ENCODE measurements at places on chromosomes 7 and 10.

- no peak for DNase-seq
Observed at GRCh38 chr7:20053334-20054104, 163.7 kb downstream of the MACC1 start.

DNA sequence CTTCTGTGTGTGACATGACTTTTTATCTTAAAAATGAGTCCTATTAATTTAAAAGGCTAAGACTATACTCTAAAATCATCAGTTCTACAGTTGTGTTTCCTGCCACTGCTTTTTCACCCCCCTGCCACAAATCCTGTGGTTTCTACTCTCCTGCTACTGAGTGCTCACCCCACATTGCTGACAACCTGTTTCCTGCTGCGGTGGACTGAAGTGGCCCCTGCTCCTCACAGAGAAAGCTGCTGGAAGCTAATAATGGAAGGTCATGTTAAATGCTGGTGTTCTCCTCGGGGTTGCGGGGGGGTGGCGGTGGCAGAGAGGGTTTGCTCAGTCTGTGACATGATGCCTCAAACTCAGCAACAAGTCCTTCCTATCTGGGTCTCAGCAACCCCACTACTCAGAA lies 113.2 kb upstream of the INHBA start:
- no peak for DNase-seq

DNA sequence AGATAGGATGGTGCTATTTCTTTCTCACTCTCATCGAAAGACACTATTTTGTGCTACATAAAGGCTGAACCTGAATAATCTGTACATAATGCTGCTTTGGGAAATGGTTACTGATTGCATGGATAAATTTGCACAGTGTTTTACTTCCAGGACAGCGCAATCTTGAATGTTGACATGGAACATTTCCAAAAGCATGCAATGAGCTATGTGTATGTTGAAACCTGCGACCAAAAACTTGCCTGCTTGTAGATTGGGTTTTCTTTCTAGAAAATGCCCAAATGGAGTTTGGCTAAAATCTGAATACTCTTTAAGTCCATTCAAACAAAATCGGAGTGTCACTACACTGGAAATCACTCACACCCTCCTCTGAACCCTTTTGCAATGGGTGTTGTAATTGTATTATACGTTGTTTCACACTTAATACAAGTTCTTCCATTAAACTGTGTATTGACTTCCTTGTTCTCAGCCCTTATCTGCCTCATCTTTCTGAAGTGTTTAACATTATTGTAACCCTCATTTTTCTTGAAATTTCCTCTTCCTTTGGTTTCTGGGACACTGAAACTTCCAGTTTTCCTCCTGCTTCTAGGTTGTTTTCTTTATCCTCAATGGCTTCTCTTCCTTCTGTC lies 73.7 kb upstream of the CAPZA2 start:
- DNase-seq: no peak

GRCh38 chr7:141610671-141611070 lies 59.5 kb downstream of the AGK start:
- no peak for DNase-seq

DNA sequence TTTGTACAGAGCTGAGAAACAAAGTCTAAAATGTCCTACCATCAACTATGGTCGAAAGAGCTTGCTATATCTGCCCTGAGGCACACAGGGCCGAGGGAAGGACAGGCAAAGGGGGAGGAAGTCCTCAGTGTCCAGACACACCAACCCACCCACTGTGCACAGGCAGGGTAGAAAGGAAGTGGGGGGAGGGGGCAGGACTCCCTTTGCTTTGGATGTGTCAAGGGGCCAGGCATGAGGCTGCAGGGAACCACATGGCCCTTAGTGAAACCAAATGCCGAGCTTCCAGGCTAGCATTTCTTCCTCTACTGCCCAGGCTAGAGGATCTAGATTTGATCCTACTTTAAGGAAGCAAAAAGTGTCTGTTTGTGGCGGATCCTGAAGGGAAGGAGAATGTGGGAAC lies 28.6 kb downstream of the KCNH2 start:
- DNase-seq: no peak

GRCh38 chr10:36761121-36761520 lies 364.3 kb upstream of the ANKRD30A start:
- DNase-seq: no peak

DNA sequence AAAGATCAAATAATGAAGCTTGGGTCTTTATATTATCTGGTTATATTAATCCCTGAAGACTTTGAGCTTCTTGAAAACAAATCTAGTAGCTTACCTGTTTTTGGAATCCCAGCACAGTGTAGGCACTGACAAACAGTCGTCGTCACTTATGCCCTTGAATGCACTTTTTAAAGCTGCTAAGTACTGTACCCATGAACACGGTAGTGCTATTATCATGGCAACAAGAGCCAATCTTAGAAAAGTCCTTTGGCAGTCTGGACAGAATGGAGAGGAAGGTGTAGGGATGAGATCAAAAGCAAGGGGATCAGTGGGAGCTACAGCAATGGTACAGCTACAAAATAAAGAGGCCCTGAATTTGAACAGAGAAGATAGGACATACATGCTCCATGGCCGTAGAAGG lies 9.4 kb downstream of the SLC25A13 start:
- DNase-seq: no peak

DNA sequence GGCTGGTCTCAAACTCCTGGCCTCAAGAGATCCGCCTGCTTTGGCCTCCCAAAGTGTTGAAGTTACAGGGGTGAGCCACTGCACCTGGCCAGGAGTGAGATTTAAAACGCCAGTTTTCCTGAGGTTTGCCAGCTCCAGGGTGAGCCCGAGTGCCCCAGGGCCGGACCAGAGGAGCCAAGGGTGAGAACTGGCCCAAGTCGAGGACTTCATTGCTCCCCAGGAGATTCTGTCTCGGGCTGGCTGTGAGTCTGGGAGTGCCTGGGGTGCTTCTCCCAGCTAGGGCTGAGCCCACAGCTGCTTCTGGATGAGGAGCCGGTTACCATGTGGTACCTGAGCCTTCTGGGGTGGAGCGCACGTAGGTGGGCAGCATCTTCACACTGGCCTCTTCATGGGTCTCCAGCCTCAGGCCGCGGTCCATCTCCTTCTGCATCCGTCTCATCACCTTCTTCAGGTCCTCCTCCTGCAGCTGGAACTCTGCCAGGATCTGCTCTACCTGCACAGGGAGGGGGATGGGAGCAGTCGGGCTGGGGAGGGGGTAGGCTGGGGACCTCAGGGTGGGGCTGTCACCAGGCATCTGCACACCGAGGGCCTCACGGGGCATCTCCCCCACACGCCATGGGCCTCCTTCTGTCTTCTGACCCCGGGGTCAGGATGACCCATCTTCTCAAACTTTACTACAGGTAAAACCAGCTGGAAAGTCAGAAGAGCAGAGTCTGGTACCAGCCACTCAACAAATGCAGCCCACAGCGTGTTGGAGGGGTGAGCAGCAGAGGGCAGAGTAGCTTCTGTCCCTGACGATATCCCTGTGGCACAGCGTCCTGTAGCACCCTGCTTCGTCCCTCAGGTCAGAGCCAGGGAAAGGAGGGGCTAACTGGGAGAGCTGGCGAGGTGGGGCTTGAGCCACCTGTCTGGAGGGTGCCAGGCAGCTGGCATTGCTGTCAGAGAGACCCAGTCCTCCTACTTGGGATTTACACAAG lies 12.1 kb upstream of the MYL7 start:
- no peak for DNase-seq

Measured in stimulated activated CD8-positive, alpha-beta memory T cell treated with anti-CD3 and anti-CD28 coated beads, Interleukin-7, amount 100 ng/mL, for 48 hours (primary cell).